ENCODE measurements at places on chromosomes 7 and 10. TPM values are rescaled to one million over a fixed set of nuclear protein-coding genes. Genes with fewer than 3 reads are reported as not detected.

The ADAP1 gene
- total RNA-seq = 1.1 TPM

The MBL2 gene
- not detected for total RNA-seq

The KAZALD1 gene
- total RNA-seq = 62.6 TPM

The AKR1B1 gene
- 61.0 TPM for total RNA-seq

The HOXA3 gene
- 2.1 TPM for total RNA-seq

The CREB5 gene
- 14.8 TPM for total RNA-seq

The CTAGE15 gene
- not detected for total RNA-seq

The CFAP69 gene
- total RNA-seq = 6.9 TPM

The ASIC3 gene
- total RNA-seq = not detected

The CFAP70 gene
- 0.43 TPM for total RNA-seq

The ADAMTS14 gene
- total RNA-seq = 0.97 TPM

The CYP3A7 gene
- total RNA-seq = not detected

The GPR15LG gene
- not detected for total RNA-seq

The OPALIN gene
- not detected for total RNA-seq

The LRIT1 gene
- total RNA-seq = not detected

The PLEKHS1 gene
- total RNA-seq = not detected

The NYAP1 gene
- not detected for total RNA-seq

The TBX20 gene
- total RNA-seq = not detected

The FAM25A gene
- not detected for total RNA-seq

The PITX3 gene
- not detected for total RNA-seq

The CALCR gene
- total RNA-seq = not detected

The NFE2L3 gene
- 1.4 TPM for total RNA-seq

The CALHM1 gene
- total RNA-seq = not detected

The PUS7 gene
- total RNA-seq = 20.1 TPM

The ADIRF gene
- 17.6 TPM for total RNA-seq

The PBLD gene
- total RNA-seq = 10.3 TPM

The CRYGN gene
- total RNA-seq = not detected

The ABCB1 gene
- total RNA-seq = not detected

The TMEM209 gene
- 16.4 TPM for total RNA-seq

The INSYN2A gene
- total RNA-seq = 0.43 TPM

The SLC26A5 gene
- not detected for total RNA-seq

The HPSE2 gene
- not detected for total RNA-seq

The PCGF5 gene
- total RNA-seq = 39.8 TPM

The TCF7L2 gene
- 6.2 TPM for total RNA-seq

The SLC35G1 gene
- total RNA-seq = 6.2 TPM

The MICU1 gene
- total RNA-seq = 37.3 TPM

The OR6B1 gene
- total RNA-seq = not detected

The VPS50 gene
- total RNA-seq = 23.3 TPM

The EN2 gene
- total RNA-seq = not detected

The NPSR1 gene
- not detected for total RNA-seq

The PTPRE gene
- total RNA-seq = 2.7 TPM

The OR2F1 gene
- total RNA-seq = not detected

The HNRNPF gene
- 172 TPM for total RNA-seq

The CNPY1 gene
- total RNA-seq = not detected

The NAT16 gene
- not detected for total RNA-seq

The TAS2R5 gene
- total RNA-seq = not detected

The SMKR1 gene
- not detected for total RNA-seq

The NANOS1 gene
- under 0.01 TPM for total RNA-seq

The TLL2 gene
- 0.43 TPM for total RNA-seq

The ADAM12 gene
- 141 TPM for total RNA-seq

The MSS51 gene
- total RNA-seq = 1.0 TPM

The PAX4 gene
- not detected for total RNA-seq

The FAM131B gene
- total RNA-seq = 3.0 TPM

The NUTM2A gene
- 1.0 TPM for total RNA-seq

The GIMAP2 gene
- total RNA-seq = 0.13 TPM

The STAMBPL1 gene
- 22.4 TPM for total RNA-seq

The PIP gene
- not detected for total RNA-seq

Measured in GM23248 (cell line).